ENCODE measurements at places on chromosomes 6 and 20.

DNA sequence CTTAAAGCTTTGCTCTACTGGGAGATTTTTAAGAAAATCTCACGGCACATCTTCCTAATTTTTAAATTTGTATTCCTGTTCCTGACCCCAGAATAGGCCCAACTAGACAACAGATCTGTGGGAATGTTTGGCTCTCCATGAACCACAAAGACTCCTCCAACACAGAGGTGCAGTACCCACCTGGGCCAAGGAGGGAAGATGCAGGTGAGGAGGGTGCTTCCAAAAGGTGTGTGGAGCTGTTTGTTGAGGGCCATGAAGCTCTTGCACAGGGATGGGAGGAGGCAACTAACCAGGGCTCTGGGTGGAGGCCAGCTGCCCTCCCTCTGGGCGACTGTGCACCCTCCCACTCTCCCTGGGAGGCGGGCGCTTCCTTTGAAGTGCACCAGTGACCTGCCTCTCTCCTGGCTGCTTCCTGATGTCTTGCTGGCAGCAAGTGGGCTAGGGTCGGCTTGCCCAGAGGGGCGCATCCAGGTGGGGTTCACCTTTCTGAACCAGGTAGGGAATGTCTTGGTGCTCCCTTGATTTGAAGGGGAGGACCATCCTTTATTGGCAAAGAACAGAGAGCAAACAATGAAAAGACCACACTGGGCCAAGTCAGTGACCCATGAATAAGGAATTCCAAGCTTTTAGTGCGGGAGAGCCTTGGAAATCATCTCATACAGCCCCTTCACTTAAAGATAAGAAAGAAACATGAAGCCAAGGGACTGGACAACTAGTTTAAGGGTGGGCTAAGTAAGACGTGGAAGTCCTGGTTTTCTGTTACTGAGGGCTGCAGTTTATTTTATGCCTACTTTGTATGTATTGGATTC lies 76.0 kb downstream of the ANKRD6 start:
- DNase-seq, result no peak

GRCh38 chr6:108851756-108852155 lies 3.5 kb downstream of the ARMC2 start:
- no peak for DNase-seq

GRCh38 chr6:25176466-25176865 lies 102.7 kb upstream of the CARMIL1 start:
- DNase-seq, result no peak

DNA sequence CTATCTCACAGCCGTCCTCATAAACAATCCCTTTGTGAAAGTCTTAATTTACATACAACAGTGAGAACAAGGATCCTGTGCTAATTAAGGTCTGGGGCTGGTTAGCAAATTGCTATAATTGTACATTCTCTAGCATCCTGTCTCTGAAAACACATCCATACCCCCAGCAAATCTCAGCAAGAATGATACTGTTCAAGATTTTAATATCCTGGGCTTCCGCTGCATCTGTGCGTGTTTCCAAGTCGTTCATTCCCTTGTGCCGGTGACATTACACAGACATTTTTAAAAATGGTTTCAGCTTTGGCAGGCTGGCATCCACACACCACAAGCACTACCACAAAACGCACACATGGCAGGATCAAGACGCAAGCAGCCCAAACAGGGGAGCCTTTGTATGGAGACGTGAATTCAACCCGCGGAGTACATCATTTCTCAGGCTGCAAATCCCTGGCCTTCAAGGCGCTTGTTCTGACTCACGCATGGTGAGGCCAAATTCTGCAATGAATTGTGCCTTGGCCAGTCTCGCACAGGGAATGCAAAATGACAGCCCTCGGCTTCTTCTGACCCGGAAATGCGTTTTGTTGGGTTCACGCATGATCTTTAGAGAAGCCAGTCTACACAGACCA lies 20.3 kb downstream of the ZMYND8 start:
- no peak for DNase-seq

- no peak for DNase-seq
Observed at GRCh38 chr6:35080821-35081425, 60.2 kb downstream of the TCP11 start.

DNA sequence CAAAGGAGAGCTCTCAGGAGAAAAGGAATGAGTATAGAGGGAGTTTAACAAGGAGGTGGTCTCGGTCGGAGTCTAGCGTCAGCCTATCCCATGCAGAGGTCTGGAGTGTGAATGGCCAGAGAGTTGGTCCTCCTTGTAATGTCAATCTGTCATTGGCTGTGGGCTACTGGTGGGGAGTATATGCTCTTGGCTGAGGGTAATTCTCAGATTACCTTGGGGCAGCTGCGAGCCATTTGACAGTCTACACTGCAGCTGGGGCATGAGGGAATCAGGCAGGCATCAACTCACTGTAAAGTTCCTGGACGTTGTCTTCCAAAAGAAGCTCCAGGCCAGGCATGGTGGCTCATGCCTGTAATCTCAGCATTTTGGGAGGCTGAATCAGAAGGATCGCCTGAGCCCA lies 48.1 kb downstream of the EBF4 start:
- no peak for DNase-seq

- DNase-seq, result no peak
Observed at GRCh38 chr20:41029150-41029901, 704 bp downstream of the TOP1 start.

- no peak for DNase-seq
Observed at GRCh38 chr20:53224851-53225250, 252.7 kb downstream of the TSHZ2 start.

GRCh38 chr20:20747298-20747697 lies 34.9 kb upstream of the RALGAPA2 start:
- no peak for DNase-seq
